Cardiac atrium fibroblast (primary cell): ENCODE measurements at places on chromosomes 2 and 18. TPM values are rescaled to one million over a fixed set of nuclear protein-coding genes. Genes with fewer than 3 reads are reported as not detected.

Gene C2orf81
- total RNA-seq, result under 0.01 and 0.49 TPM in 2 replicates

Gene SERPINB7
- not detected in 2 replicates for total RNA-seq

Gene TSPYL6
- total RNA-seq, result not detected in 2 replicates

Gene SCG2
- total RNA-seq, result 0.32 and 2.3 TPM in 2 replicates

Gene MARCO
- total RNA-seq, result not detected in 2 replicates

Gene IL1RL2
- 1.4 and 1.8 TPM in 2 replicates for total RNA-seq

Gene APCDD1
- total RNA-seq, result 9.2 and 26.7 TPM in 2 replicates

Gene CABLES1
- total RNA-seq, result 8.7 and 17.1 TPM in 2 replicates

Gene FAM228A
- total RNA-seq, result 1.1 TPM in 1 of 2 replicates, not detected in the other

Gene CHMP1B
- 30.0 and 33.8 TPM in 2 replicates for total RNA-seq

Gene HOXD4
- not detected in 2 replicates for total RNA-seq

Gene UBE2E3
- 65.2 and 72.1 TPM in 2 replicates for total RNA-seq

Gene CFAP65
- total RNA-seq, result not detected in 2 replicates

Gene VIL1
- total RNA-seq, result not detected in 2 replicates

Gene KCNK3
- under 0.01 TPM in 1 of 2 replicates, not detected in the other for total RNA-seq

Gene NHEJ1
- 13.5 and 21.2 TPM in 2 replicates for total RNA-seq

Gene MYO5B
- not detected in 2 replicates for total RNA-seq

Gene LOXHD1
- total RNA-seq, result not detected in 2 replicates

Gene ZNF521
- 1.8 and 2.9 TPM in 2 replicates for total RNA-seq

Gene SERPINB10
- not detected in 2 replicates for total RNA-seq

Gene CAVIN2
- 57.2 and 84.5 TPM in 2 replicates for total RNA-seq

Gene DSC2
- 0.65 and 1.1 TPM in 2 replicates for total RNA-seq

Gene KIF1A
- not detected in 2 replicates for total RNA-seq

Gene YIPF4
- 23.5 and 37.9 TPM in 2 replicates for total RNA-seq

Gene UGT1A7
- not detected in 2 replicates for total RNA-seq

Gene METTL4
- total RNA-seq, result 4.7 and 4.9 TPM in 2 replicates

Gene MCM6
- 9.9 and 15.1 TPM in 2 replicates for total RNA-seq

Gene GALR1
- not detected in 2 replicates for total RNA-seq
